ENCODE measurements at places on chromosomes 7 and 10. TPM values are rescaled to one million over a fixed set of nuclear protein-coding genes. Genes with fewer than 3 reads are reported as not detected.

The TLX1 gene
- total RNA-seq, result not detected

The GPRIN2 gene
- total RNA-seq, result 29.9 TPM

The PON3 gene
- total RNA-seq, result 27.0 TPM

The LRRC17 gene
- 0.22 TPM for total RNA-seq

The PIP4K2A gene
- 22.6 TPM for total RNA-seq

The GNG11 gene
- 35.6 TPM for total RNA-seq

The ANKRD61 gene
- 0.50 TPM for total RNA-seq

The PRPS1L1 gene
- total RNA-seq, result not detected

The CAMK1D gene
- total RNA-seq, result 8.8 TPM

The AOAH gene
- total RNA-seq, result not detected
